ENCODE measurements at places on chromosomes 16 and 17. TPM values are rescaled to one million over a fixed set of nuclear protein-coding genes. Genes with fewer than 3 reads are reported as not detected.

DNA sequence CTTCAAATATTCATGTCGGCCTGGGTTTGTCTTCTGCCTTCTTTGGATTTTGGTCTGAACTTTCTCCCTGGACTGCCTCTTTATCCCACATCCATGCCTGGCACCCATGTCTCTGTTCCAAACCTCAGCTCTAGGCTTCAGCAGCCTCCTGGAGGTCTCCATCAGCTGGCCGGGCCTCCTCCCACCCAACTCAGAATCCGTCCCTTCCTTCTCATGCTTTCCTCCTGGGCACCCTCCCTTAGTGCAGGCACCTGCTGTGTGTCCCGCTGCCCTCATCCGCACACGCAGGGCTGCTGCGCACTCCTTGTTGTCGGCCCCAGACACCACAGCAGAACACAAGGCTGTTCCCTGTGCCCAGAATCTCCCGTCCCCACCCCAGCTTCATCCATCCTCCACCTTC lies 14.0 kb downstream of the LDHD start:
- DNase-seq = no peak

- DNase-seq = no peak
These were observed 44.9 kb downstream of the SSH2 start for GRCh38 chr17:29885031-29885640.

Gene CFAP97D1
- not detected for total RNA-seq

DNA sequence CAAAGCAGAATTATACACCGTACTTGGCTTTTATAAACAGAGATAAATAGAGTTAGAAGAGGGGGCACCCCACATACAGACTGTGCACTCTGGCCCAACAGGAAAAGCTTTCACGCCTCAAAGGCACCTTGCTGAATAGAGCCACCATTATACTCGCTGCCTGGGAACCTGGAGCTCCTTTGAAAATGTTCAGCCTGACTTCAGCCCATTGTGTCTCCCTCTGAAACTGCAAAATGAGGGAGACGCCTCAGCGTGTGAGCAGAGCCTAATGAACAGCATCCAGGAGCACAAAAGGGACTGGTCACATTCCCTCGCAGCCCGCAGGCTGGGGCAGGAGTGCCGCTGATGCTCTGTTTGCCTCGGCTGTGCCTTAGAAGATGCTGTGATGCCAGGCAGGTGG lies 46.3 kb downstream of the ABCC12 start:
- DNase-seq = no peak

DNA sequence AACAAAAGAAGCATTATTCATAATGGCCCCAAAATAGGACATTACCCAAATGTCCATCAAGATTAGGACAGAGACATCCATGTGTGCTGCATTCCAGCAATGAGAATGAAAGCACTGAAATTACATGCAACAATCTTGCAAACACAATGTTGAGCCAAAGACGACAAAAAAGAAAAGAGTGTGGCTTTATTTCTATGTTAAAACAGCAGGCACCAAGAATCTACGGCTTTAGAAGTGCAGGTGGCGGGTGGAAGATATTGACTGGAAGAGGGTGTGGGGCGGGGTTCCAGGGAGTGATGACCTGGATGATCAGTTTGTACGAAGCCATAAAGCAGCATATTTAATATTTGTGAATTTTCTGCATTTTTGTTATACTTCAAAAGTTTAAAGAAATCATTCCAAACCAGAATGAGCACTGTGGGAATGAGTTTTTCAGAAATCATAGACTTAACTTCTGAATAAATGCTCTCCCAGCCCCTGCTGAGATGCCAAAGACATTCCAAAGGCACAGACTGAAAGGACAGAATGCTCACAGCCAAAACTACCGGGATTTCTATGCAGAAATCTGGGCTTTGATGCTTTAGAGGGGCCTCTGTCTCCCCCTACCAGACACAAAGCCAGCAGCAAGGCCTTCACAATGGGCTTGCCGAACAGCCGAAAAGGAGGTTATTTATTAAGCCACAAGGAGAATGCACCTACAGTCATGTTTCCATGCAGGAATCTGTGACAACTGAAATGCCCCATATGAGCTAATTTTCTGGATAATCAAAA lies 361.6 kb downstream of the GRIN2A start:
- no peak for DNase-seq

DNA sequence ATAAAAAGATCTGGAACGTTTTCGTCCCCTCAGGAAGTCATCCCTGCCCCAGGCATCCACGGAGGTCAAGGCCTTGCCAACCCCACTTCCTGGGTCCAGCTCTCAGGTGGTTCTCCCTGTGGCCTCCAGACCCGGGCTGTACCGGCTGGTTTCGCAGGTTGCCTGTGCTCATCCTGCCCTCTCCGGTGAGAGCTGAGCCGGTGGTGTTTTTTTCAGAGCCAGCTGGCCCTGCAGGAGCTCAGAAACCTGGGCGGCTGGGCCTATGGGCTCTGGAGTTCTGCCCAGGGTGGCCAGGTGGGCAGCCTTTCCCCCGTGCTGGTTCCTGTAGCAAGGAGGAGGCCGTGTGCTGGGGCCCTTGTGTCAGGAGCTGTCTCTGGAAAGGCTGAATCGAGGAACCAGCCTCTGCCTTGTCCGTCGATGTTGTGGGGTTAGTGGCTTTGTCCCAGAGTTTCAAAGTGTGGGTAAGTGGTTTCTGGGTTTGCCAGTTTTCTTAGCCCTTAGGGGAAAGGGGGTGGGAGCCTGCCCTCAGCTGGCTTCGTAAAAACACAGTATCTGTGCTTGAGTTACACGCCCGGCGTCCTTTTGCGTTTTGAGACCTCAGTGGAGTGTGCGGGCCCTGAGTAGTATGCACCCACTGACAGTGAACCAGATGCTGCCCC lies 23.6 kb downstream of the C16orf90 start:
- no peak for DNase-seq

- no peak for DNase-seq
These were observed 5.0 kb downstream of the CA4 start for GRCh38 chr17:60154616-60155426.

DNA sequence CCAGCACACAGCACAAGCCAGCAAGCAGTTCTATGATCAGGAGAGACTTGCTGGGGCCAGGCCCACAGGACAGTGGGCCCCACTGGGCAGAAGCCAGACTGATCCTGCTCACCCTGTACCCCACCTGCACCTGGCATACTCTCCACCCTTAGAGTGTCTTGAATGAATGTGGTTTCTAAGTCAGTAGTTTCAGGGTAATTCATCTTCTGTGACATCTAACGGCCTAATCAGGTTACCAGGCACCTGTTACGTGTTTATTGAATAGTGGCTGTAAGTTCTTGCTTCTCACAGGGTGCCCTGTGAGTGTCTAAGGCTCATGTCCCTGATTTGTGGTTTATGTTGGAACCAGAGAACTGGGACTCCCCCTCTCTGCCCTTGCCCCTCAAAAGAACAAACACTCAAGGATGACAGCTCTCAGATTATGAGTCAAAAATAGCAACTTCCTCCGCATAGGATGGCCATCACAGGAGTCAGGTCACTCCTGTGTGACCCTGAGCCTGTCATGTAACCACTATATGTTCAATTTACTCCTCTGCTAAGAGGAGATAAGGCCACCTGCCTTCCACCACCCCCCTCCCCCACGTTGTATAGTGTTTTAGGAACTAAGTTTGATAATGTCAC lies 7.0 kb upstream of the OR2C1 start:
- no peak for DNase-seq

DNA sequence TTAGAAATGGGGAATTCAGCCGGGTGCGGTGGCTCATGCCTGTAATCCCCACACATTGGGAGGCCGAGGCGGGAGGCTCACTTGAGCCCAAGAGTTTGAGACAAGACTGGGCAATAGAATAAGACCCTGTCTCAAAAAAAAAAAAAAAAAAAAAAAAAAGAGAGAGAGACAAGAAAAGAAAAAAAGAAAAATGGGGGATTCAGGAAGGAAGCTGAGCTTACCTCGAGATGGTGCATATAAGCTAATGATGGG lies 150.8 kb upstream of the RPH3AL start:
- DNase-seq = no peak

- DNase-seq = no peak
These were observed 189.2 kb downstream of the SEC14L1 start for GRCh38 chr17:77329741-77330531.

Gene GRIN2A
- not detected for total RNA-seq

GRCh38 chr17:71360301-71360700 lies 760.5 kb upstream of the SOX9 start:
- DNase-seq = no peak
